ENCODE measurements at places on chromosomes 11 and 22.

DNA sequence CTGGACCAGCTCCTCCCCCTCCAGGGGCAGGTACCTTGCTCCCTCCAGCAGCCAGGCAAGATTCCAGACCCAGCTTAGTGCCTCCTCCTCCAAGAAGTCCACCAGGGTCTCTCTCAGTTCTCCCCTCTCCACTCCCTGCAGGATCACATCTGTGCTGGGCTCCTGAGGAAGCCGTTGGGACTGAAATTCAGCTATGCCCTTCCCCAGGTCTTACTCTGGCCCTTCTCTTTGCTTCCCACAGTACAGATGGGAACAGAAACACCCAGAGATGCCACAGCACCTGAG lies 14.6 kb downstream of the WNT7B start:
- DNase-seq = no peak

DNA sequence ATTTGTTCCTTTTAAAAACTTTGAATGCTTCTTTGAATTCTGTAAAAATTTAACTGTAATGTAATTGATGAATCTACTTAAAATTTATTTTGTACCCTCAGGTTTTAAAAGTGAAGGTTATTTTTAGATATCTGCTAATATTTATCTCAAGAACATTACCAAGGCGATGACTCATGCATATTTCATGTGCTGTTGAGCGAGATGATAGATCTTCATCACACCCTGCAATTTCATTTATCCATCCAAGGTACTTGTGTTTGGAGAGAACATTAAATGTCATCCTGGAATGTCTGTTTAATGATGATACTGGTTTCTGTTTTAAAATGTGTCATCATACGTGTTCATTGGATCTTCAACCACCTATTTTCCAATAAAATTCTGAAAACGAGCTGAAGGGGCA lies 6.7 kb upstream of the OOSP4A start:
- DNase-seq = no peak

GRCh38 chr11:14304601-14305000 lies 54.4 kb downstream of the RRAS2 start:
- DNase-seq = no peak

GRCh38 chr11:78031629-78032028 lies 8.6 kb upstream of the KCTD14 start:
- no peak for DNase-seq

- no peak for DNase-seq
These were observed 327.0 kb downstream of the ETS1 start for GRCh38 chr11:128260398-128260797.

Data from AG09309 (cell line).